Neural progenitor cell (in vitro differentiated cells): ENCODE measurements at places on chromosomes 6 and 20. TPM values are rescaled to one million over a fixed set of nuclear protein-coding genes. Genes with fewer than 3 reads are reported as not detected.

RBPJL gene
- not detected in 2 replicates for total RNA-seq

MYBL2 gene
- total RNA-seq: 28.8 and 62.5 TPM in 2 replicates

SLC35F1 gene
- 17.7 and 24.3 TPM in 2 replicates for total RNA-seq

RIPOR2 gene
- 0.26 and 1.1 TPM in 2 replicates for total RNA-seq

ARFGEF3 gene
- total RNA-seq: 3.2 and 3.8 TPM in 2 replicates

SYNJ2 gene
- total RNA-seq: 2.5 and 4.8 TPM in 2 replicates

CTSA gene
- total RNA-seq: 15.1 and 30.9 TPM in 2 replicates

POLR1H gene
- total RNA-seq: 25.0 and 34.8 TPM in 2 replicates

SRMS gene
- not detected in 2 replicates for total RNA-seq

SLC24A3 gene
- 0.21 and 0.31 TPM in 2 replicates for total RNA-seq

SLC17A3 gene
- not detected in 2 replicates for total RNA-seq

ID4 gene
- 23.9 and 29.2 TPM in 2 replicates for total RNA-seq

IL17F gene
- not detected in 2 replicates for total RNA-seq

HSPA12B gene
- 0.15 and 0.71 TPM in 2 replicates for total RNA-seq

C20orf141 gene
- total RNA-seq: not detected in 2 replicates

CNR1 gene
- total RNA-seq: 0.26 and 0.34 TPM in 2 replicates

RBM38 gene
- 26.6 and 53.4 TPM in 2 replicates for total RNA-seq

NKX2-2 gene
- not detected in 2 replicates for total RNA-seq

CASS4 gene
- total RNA-seq: 0.09 TPM in 1 of 2 replicates, not detected in the other

ESR1 gene
- total RNA-seq: 0.03 TPM in 1 of 2 replicates, not detected in the other

BTNL2 gene
- total RNA-seq: not detected in 2 replicates

PRKN gene
- total RNA-seq: 2.2 and 2.8 TPM in 2 replicates

PAK5 gene
- 1.6 and 1.9 TPM in 2 replicates for total RNA-seq

SYTL3 gene
- 0.25 TPM in 1 of 2 replicates, not detected in the other for total RNA-seq

TMEM170B gene
- total RNA-seq: 13.6 and 19.7 TPM in 2 replicates

RNF39 gene
- not detected in 2 replicates for total RNA-seq

THBS2 gene
- total RNA-seq: 0.09 and 0.13 TPM in 2 replicates

PHACTR1 gene
- total RNA-seq: 2.4 and 6.1 TPM in 2 replicates

NKAIN4 gene
- 9.7 and 28.4 TPM in 2 replicates for total RNA-seq

LY6G6D gene
- 0.90 TPM in 1 of 2 replicates, not detected in the other for total RNA-seq

GLP1R gene
- total RNA-seq: 0.82 and 1.3 TPM in 2 replicates
